Activated gamma-delta T cell treated with Interleukin-2 at 50 U/mL for 16 hours (primary cell): ENCODE measurements at places on chromosomes 11 and 22.

DNA sequence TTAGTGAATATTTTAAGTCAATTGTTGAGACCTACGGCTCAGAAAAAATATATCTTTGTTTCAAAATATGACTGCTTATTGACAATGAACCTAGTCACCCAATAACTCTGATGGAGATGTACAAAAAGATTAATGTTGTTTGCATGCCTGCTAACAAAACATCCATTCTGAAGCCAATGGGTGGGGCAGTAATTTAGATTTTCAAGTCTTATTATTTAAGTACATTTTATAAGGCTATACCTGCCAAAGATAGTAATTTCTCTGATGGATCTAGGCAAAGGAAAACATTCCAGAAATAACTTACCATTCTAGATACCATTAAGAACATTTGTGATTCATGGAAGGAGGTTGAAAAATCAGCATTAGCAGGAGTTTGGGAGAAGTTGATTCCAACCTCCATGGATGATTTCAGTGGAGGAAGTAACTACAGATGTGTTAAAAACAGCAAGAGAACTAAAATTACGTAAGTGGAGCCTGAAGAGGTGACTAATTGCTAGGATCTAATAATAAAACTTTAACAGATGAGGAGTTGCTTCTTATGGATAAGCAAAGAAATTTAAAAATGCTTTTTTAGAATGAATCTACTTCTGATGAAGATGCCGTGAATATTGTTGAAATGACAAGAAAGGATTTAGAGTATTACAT, 26.4 kb upstream of the OR8D2 start:
- DNase-seq: no peak

DNA sequence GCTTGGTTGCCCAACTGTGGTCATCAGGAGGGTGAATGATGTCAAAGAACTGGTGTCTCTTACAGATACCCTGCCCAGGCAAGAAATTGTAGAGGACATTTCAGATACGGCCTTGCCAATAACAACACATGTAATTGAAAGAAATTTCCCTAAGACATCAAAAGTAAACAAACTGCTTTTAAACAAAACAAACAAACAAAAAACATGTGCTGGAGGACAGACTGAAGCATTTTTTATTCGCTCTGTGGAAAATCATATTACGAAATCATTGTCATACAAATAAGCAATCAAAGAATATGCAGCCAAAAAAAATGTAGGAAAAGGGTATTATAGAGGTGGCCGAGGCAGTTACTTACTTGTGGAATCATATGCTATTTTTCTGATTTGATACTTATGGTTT, 52.1 kb upstream of the MYEOV start:
- no peak for DNase-seq

- no peak for DNase-seq
Measured at GRCh38 chr22:36386351-36386899, 1.3 kb downstream of the MYH9 start.

- no peak for DNase-seq
Measured at GRCh38 chr22:49599691-49600455, 227.8 kb downstream of the BRD1 start.

- DNase-seq: no peak
Measured at GRCh38 chr11:61145228-61146005, 15.8 kb downstream of the VPS37C start.

DNA sequence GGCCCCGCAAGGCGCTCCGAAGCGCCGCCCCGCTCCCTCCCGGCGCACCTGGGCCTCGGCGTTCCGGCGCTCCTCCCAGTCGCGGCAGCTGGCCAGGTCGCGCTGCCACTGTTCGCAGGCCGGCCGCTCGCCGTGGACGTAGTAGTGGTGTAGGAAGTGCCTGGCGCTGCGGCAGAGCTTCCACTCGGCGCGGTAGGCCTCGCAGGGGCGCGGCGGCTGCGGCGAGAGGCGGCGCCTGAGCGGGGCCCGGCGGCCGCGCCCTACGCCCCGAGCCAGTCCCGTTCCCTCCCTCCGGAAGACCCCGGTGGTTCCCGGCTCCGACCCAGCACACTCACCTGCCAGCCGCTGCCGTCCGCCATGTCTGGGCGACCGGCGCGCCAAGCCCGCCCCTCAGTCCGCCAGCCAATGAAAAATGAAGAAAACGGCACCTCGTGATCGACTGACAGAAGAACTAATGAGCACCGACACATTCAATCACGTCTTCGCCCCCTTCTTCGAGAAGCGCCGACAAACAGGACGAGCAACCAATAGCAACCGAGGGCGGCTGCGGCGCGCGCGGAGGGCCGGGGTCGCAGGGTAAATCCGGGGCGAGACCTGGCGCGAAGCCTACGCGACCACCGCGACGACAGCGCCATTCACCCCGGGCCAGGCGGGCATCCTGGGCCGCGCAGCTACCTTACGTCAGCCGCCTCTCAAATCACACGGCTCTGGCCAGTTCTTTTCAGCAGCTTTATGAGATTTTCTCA, at the start of gene C22orf39:
Gene C22orf39 (minus strand): TSS at position 382 of the 746 bp plus-strand sequence. CDS start 23 bp downstream, at position 359.
- DNase-seq: peak; percentile 86

DNA sequence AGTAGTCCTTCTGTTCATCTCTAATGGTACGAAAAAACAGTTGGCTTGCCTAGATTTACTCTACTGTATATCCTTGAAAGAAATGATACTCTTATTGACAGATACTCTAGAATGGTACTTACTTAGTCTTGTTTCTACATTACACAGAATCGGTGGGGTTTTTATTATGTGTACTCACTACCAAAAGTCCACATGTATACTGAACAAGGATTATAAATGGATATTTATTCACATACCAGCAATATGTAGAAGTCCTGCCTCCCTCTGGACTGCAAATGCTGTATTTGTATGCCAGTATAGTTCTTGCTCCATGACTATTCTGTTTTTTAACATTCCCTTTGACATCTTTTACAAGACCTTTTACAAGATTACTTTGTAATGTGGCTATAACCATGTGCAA, 13.9 kb downstream of the PCF11 start:
- no peak for DNase-seq

- DNase-seq: no peak
Measured at GRCh38 chr11:882596-882995, 28.0 kb downstream of the CHID1 start.

DNA sequence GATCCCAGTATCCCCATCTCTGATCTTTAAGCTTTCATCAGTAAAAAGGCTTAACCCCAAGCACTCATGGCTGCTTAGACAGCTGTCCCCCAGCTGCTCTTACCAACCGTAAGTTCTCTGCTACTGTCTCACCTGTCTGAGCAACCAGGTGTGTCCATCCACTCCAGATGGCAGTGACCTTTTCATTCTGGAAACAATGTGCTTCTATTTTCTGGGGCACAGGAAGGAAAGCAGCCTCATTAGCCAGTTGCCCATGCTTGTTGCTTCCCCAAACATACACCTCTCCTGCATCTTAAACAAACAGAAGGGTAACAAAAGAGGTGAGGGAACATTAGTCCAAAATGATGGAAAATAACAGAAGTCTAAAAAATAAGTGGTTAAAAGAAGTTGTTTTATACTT, 24.4 kb downstream of the SERGEF start:
- DNase-seq: no peak

GRCh38 chr11:93618371-93618770, 43.1 kb upstream of the CEP295 start:
- DNase-seq: no peak

DNA sequence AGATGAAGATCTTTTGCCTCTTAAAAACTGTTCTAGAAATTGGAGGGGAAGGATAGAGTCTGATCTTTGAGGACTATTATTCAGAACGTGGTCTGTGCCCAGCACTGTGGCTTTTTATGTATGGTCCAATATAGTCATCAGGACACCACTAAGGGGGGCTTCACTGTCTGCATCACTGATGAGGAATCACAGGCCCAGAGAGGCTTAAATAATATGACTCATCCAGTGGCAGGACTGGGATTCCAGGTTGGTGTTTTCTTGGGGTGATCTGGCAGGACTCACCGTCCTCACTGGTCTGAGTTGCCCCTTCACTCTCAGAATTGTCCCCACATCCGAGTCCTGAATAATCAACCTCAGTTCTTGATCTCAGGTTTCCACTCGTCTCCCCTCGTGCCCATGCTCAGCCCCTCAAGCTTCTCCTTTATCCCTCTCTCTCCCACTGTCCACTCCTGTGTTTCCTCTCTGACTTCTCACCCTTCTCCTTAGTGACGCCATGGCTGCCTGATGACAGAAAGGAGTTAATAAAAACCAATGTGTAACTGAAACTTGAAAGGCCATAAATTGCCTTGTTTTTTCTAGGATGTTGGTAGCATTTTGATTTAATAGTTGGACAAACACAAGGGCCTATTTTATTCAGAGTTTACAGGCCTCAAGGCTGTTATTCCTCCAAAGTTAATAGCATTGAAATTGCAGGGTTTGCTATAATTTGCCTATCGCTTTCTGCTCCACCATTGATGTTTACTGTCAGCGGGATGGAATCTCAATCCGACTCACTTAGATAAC, 95.7 kb upstream of the NNMT start:
- DNase-seq: no peak

GRCh38 chr11:57798905-57799559, 37.4 kb downstream of the CTNND1 start:
- DNase-seq: no peak

DNA sequence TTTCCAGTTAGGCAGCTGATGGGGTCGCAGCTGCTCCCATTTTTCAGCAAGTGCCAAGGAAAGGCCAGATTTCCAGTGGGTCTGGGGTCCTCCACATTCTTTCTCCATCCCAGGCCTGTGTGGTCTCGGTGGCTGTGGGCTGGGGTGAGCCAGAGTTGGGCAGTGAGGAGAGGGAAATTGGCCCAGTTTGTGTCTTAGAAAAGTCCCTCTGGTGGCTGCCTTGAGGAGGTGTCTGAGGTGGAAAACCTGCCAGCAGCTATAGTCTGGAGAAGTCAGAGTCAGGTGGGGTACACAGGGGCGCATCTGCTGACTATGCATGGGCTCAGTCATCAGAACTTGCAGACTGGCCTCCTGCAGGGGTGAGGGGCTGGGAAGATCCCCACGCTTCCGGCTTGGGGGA, 30.5 kb downstream of the MRGPRD start:
- no peak for DNase-seq

DNA sequence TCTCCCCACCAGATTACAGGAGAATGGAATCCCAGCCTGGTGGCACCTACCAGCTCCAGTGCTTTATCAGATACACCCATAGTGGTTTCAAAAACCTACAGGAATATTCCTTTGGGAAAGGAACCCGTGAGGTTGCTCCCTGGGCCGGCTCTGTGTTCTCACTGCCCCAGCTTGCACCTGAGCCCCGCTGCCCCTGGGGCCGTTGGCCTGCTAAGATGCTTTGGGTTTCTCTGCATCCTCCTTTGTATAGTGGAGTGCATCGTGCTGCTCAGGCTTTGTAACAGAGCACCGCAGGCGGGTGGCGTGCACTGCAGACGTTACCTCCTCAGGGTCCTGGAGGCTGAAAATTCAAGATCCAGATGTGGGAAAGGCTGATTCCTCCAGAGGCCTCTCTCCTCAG, 414.1 kb downstream of the BRD1 start:
- no peak for DNase-seq

DNA sequence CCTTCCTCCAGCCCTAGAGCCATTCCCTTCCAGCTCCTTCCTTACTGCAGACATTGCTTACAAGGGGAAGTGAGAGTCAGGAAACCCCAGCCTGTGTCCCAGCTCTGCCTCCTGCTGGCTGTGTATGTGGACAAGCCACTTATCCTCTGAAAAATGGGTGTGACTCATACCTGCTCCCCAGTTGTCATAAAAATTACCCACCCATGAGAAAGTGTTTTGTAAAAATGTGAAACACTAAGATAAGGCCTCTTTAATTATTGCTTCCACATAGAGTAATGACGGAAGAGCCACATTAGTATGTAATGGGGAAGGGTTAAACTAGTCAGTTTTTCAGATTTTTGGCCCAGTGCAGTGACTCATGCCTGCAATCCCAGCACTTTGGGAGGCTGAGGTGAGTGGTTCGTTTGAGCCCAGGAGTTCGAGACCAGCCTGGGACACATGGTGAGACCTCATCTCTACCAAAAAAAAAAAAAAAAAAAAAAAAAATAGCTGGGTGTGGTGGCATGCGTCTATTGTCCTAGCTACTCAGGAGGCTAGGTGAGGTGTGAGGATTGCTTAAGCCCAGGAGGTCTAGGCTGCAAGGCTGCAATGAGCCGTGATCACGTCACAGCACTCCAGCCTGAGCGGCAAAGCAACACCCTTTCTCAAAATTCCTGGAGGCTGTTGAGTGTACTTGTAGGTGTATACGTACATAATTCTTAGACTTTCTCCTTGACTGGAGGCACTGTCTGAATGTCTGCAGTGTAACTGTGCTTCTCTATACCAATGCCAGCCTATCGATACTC, 84.9 kb downstream of the CTTN start:
- DNase-seq: no peak

DNA sequence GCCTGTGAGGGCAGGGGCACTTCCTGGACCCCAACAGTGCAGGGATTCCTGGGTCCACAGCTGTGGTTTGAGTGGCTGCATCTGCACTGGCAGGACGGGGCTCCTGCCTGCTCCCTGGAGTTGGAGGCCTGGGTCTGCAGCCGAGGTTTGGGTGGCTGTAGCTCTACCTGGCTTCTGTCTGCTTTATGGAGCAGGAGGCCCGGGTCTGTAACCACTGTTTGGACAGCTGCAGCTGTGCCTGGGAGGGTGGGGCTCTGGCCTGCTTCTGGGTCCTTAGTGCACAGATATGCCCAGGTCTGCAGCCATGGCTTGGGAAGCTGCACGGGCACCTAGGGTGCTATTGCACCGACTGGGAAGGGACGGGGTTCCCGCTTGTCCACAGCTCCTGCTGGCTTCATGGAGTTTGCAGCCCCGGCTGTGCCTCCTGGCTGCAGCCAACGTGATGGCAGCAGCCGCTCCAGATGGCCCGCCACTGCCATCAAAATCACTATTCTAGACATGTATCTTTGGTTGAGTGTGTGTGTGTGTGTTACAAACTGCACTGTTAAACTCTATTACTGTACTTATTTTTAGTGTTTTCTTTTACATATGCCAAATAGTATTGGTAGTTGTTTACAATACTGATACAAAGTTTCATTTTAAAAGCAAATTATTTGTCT, 412.3 kb upstream of the KIRREL3 start:
- DNase-seq: no peak

DNA sequence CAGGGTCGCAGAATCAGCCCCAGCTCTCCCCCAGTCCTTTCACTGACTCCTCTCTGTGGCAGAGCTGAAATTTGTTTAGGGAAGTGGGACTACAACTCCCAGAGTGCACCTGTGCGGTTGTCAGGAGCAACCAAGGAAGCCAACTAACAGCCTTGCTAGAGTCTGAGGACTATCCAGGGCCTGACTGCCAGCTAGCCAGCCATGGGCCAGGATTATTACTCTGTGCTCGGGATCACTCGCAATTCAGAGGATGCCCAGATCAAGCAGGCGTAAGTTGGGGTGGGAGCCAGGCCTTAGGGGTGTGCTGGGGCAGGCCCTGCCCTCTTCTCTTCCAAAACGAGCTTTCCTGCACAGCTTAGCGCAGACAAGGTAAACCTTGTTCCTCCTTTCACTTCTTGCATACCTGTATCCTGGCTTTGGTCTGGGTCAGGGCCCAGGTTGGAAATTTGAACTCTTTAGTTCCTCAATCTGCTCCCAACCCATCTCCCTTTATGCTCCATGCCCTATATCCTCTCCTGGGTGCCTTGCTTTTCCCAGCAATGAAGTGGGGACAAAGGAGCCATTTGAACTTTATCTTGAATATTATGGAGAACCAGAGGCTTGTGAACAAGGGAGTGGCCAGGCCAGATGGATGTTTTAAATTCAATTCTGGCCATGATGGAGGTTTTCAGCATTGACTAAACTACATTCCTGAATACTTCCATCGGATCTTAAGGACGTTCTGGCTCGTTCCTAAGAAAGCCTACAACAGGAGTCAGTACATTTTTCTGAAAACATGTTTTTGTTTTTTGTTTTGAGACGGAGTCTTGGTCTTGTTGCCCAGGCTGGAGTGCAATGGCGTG, at the start of gene DNAJB13:
Gene DNAJB13 (plus strand): TSS at position 158 of the 842 bp plus-strand sequence. CDS start 44 bp downstream, at position 202.
- no peak for DNase-seq

GRCh38 chr11:15878756-15879155, 477.6 kb downstream of the SOX6 start:
- DNase-seq: no peak

GRCh38 chr11:105000167-105000566, 22.8 kb downstream of the CASP5 start:
- DNase-seq: no peak
